Fibroblast of gingiva (primary cell): ENCODE measurements at places on chromosomes 4 and X.
A peak's percentile ranks its signal among the peaks of the same experiment; 100 is the strongest.

DNA sequence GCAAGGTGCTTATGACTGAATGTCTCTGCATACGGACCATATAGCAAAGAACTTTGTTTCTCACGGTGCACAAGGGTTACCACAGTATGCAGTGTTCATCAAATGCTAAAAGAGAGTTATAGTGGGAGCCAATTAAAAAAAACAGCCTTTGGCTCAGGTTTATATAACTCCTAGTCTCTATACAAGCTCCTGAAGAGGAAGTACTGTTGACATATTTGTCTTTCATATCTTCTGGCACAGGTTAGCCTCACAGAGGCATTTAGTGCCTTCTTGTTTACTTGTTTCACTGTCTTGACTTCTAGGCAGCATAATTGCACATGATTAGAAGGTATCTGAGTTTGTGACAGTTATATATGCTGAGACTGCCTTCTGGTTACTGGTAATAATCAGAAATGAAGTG, 158.8 kb upstream of the FAM47C start:
- no peak for DNase-seq

DNA sequence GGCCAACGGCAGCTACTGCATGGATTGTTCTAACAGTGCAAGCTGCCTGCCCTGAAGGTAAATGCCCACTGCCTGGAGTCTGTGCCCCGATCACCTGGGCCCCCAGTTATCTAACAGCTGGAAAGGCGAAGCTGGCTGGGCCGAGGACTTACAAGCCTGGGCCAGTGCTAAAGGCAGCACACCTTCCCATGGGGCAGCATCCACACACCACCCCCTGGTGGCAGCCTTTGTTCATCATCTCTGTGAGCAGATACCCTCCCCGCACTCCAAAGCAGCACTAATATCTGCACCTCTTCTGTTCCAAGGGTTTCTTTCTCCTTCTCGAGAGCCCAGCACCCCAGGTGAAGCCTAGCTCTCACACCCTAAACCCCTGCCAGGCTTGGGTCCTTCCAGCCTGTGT, 7.6 kb downstream of the SLC2A9 start:
- DNase-seq, result no peak

- no peak for DNase-seq
Observed at GRCh38 chr4:23234716-23235115, 542.0 kb downstream of the GBA3 start.

DNA sequence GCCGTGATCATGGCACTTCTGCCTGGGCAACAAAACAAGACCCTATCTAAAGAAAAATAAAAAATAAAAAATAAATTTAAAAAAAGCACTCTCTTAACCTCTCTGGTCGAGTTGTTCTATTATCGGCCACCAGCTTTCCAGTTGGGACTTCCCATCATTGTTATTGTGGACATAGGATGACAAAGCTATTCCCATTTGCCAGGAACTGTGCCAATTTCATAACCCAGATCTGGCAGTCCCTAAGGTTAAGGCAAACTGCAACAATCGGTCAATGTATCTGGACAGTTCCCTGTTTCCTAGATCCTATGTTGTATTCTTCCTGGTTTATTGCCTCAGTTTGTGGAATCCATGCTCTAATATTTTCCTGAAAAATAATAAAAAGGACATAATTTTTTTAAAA, 17.8 kb upstream of the ANXA5 start:
- no peak for DNase-seq

- DNase-seq, result peak; percentile 63
Observed at GRCh38 chrX:10111364-10112148, 45.2 kb upstream of the CLCN4 start.

GRCh38 chr4:165009493-165010227, 22.1 kb upstream of the TRIM60 start:
- DNase-seq, result no peak

DNA sequence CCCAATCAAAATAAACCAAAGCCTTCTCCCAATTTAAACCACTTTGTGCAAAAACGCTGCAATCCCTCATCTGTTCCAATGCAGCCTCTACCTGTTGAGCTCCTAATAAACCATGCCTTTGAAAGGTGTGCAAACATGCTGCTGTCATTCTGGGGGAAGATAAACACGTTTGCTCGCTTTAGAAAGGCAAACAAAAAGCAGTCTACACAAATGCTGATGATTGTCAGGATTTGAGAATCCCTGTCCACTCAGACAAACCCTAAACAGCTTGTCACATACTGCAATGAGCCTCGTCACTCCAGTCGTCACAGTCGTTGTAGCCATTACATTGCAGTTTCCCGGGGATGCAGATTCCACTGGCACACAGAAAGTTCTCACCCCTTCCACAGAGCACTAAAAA, 145.2 kb downstream of the CORIN start:
- DNase-seq, result no peak
